ENCODE measurements at places on chromosomes 4 and X. TPM values are rescaled to one million over a fixed set of nuclear protein-coding genes. Genes with fewer than 3 reads are reported as not detected.
A peak's percentile ranks its signal among the peaks of the same experiment; 100 is the strongest.

DNA sequence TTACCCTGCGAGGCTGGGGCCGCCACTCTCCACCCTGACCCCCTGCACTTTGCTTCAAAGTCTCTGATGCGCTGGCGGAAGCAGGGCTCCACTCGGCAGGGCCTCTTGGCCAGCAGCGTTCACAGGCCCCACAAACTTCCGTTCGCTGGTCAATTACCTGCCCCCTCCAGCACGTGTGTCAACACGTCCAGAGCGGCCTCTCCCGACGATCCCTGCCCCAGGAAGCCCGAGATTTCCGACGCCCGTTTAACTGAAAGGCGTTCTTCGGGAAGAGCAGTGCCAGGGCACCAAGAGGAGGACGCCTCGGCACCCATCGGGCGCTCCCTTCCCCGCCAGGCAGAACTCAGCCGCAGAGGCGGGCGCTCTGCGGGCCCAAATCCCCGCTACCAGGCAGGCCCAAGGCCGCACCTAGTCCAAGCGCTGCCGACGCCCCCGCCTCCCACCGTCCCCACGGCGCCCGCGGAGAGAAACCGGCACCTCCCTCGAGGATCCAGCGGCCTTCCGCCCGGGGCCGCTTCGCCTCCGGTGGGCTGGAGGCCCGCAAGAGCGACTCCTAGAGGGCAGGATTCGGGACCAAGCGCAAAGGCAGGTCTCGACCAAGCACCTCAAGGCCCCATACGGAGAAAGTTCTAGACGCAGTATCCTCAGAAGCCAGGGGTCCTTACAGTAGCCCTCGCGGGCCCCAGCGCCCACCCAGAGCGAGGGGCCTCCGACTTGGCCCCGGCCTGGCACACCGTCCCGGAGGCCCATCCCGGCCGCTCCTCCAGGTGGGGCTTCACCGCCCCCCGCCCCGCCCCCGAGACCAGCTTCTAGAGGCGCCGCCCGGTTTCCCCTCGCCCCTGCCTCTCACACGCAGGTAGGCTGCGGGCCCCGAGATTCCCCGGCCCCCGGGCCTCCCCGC, 586 bp downstream of the BCAP31 start:
- peak; percentile 54 for DNase-seq
- H3K27ac ChIP-seq = peak overlapping the region; percentile 86
- peaks cover 45% of the 10 kb centered on the region for H3K4me1 ChIP-seq
- no peaks in the 10 kb centered on the region for H3K27me3 ChIP-seq
- peak overlapping the region; percentile 85 for H3K4me3 ChIP-seq

DNA sequence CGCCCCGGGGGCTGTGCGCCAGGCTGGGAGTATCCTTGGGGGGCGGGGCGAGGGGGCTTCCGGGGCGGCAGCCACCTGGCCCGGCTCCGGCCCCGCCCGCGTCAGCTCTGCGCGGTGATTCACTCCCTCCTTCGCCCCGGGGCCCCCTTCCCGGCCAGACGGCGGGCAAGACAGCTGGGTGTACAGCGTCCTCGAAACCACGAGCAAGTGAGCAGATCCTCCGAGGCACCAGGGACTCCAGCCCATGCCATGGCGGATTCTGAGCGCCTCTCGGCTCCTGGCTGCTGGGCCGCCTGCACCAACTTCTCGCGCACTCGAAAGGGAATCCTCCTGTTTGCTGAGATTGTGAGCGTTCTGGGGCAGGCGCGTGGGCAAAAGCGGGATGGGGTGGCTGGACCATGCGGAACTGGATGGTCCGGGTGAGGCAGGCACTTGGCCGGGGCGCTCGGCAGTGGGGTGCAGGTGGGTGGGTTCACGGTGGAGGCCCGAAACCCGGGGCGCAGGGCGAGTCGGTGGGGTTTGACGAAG, at the start of gene PLP2:
Gene PLP2, plus strand, starts transcription at position 147 of the 528 bp plus-strand sequence. Its CDS starts 103 bp downstream, at position 250.
- peaks cover 39% of the 10 kb centered on the region for H3K4me1 ChIP-seq
- peak within 1 kb of the TSS; percentile 89 for H3K4me3 ChIP-seq
- H3K36me3 ChIP-seq = peaks cover 28% of the 10 kb centered on the region
- peak; percentile 59 for DNase-seq
- peak within 1 kb of the TSS; percentile 84 for H3K27ac ChIP-seq
- no peaks in the 10 kb centered on the region for H3K27me3 ChIP-seq

CCDC160 gene
- not detected for total RNA-seq

TMEM47 gene
- total RNA-seq = not detected

TIGD4 gene
- total RNA-seq = 0.24 TPM
